Tibial nerve (tissue), 4 donors: ENCODE measurements at places on chromosomes 12 and 14.

- no peak for DNase-seq
Observed at GRCh38 chr14:102930138-102930752, 7.8 kb downstream of the AMN start.

DNA sequence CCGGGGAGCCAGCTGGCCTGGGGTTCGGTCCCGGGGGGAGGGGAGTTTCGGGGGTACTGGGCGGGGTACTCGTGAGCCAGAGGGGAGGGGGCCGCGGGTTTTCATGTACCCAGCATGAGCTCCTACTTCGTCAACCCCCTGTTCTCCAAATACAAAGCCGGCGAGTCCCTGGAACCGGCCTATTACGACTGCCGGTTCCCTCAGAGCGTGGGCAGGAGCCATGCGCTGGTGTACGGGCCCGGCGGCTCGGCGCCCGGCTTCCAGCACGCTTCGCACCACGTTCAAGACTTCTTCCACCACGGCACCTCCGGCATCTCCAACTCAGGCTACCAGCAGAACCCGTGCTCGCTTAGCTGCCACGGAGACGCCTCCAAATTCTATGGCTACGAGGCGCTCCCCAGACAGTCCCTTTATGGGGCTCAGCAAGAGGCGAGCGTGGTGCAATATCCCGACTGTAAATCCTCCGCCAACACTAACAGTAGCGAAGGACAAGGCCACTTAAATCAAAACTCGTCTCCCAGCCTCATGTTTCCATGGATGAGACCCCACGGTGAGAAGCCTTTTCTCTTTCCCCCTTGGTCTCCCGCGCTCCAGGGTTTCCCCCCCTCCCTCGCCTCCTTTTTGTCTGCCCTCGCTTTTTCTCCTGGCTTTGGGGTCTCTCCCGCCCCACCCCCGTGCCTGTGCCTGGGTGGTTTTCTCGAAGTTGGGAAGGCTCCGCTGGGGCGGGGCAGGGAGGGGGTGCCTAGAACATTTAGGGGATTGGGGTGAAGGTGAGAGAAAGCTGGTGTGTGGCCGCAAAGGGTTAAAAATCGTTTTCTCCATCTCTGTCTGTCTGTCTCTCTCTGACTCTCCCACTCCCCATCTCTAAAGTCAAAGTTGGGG is 627 bp downstream of the HOXC8 start:
- DNase-seq = no peak

- no peak for DNase-seq
Observed at GRCh38 chr14:50784683-50785456, 46.1 kb downstream of the NIN start.

GRCh38 chr14:72943876-72944430 is 17.7 kb downstream of the DCAF4 start:
- no peak for DNase-seq

DNA sequence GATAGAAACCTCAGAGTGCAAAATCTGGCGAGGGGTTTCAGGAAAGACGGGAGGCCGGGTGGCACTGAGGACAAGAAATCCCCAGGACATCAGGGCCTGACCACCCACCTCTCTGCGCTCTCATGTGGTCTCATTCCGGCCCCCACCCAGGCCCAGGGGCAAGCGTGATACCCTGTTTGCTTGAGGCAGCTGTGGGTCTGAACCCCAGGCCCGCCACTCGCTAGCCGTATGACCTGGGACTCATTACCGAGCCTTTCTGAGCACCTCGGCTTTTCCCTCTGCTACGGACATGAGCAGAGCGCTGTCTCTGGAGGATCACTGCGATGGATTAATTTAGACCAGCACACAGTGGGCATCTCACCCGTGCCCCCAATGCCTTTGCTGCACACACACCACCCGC is 25.5 kb upstream of the BCDIN3D start:
- no peak for DNase-seq

- DNase-seq = no peak
Observed at GRCh38 chr12:95815632-95816212, 25.2 kb upstream of the NTN4 start.

DNA sequence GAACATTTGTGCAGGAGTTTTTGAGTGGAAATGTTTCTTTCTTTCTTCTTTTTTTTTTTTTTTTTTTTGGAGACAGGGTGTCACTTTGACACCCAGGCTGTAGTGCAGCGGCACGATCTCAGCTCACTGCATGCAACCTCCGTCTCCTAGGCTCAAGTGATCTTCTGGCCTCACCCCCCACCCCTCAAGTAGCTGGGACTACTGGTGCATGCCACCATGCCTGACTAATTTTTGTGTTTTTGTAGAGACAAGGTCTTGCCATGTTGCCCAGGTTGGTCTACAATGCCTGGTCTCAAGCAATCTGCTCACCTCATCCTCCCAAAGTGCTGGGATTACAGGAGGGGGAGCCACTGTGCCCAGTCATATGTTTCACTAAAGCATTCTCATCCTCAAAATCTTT is 69.2 kb upstream of the BCAT1 start:
- DNase-seq = no peak

DNA sequence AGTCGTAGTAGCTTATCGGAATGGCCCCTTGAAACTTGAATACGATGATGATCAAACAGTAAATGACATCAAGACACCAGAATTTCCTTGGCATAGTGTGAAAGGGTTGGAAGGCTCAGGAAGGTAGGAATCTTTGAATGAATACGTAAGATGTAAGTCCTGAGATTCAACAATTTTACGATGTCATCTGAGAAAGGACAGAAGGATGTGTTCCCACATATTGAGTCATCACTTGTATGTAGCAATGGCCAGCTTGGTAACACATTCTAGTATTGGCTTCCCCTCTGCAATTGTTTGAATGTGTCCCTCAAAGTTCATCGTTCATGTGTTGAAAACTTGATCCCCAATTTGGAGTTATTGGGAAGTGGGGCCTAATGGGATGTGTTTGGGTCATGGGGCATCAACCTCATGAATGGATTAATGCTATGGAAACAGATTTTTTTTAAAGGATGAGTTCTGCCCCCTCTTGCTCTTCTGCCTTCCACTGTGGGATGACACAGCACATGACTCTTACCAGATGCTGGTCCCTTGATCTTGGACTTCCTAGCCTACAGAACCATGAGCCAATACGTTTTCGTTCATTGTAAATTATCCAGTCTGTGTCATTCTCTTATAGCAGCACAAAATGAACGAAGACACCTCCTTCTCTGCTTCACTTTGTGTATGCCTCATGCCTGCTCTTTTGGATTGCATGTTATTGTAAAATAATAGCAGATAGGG is 284.6 kb downstream of the BCAT1 start:
- no peak for DNase-seq

DNA sequence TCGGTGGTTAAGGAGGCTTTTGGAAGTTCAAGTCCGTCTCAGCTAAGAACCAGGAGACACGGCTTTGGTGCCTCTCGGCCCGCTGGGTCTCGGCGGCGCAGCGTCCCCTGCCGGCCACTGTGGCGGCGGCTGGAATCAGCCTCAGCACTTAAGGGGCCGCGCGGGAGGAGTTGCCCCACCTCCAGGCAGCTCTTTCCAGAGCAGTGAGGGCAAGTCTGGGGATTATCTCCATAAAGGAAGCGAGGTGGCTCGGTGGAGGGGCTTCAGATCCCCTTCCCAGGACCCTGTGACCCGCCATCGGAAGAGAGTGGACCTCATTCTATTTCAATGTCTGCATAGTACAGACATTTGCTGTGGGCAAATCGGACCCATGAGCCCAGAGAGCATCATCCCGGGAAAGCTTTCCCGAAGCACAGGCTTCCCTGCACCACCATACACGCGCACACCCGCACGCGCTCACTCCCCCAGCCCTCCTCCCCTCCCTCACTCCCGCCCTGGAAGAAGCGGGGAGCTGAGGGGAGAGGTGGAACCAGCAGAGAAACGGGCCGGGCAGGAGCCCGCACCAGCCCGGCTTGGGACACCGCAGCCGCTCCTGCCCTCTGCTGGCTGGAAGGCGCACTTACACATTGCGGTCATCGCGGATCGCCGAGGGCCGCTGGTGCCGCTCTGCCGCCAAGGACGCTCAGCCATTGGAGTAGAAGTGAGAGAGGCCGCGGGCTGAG is 15.9 kb downstream of the RNASE2 start:
- DNase-seq = peak; percentile 77

DNA sequence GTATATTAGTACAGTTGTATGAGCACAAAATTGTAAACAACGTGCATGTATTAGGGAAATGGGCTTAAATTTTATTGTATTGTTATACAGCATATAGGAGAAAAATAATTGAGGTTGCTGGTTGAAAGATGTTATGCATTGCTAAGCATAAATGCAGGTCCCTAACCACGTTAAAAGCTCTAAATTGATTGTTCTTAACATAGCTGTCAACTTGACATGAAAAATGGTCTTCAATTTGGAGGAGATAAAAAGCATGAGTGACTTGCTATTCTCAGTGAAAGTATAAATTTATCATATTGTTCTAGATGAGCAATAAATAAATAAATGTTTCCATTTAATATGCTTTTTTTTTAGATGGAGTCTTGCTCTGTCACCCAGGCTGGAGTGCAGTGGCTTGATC is 506.6 kb upstream of the ATXN7L3B start:
- DNase-seq = no peak

GRCh38 chr14:75294649-75295033 is 16.0 kb downstream of the FOS start:
- DNase-seq = no peak

GRCh38 chr12:51009056-51009440 is 17.1 kb downstream of the SLC11A2 start:
- peak; percentile 28 for DNase-seq

DNA sequence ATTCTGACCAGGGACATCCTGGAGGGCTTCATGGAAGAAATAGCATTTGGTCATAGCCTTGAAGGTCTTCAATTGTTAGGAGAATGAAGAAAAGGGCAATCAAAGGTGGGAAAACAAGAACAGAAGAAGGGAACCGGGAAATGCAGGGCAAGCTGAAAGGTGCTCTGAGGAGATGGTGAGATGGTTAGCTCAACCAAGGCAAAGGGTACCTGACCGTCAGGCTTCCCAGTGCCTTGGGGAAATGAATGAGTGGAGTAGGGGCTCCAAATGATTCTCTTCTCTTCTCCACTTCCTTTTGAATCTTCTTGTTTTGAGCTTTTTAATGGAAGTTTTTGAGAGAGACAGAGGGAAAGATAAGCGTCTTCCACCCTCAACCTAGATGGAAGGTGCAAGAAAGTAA is 155.6 kb upstream of the PWP1 start:
- no peak for DNase-seq

GRCh38 chr12:104928036-104928745 is 29.9 kb downstream of the SLC41A2 start:
- DNase-seq = no peak
